ENCODE measurements at places on chromosomes 2 and 18.
A peak's percentile ranks its signal among the peaks of the same experiment; 100 is the strongest.

GRCh38 chr18:79943608-79944125 lies 7.8 kb downstream of the SLC66A2 start:
- no peak for DNase-seq

- peak; percentile 54 for DNase-seq
Measured at GRCh38 chr2:10721396-10722251, at the start of gene ATP6V1C2. TSS of gene ATP6V1C2 (plus strand) at chr2:10721630. CDS start at chr2:10722850, 1,220 bp downstream.

- no peak for DNase-seq
Measured at GRCh38 chr18:36376361-36376760, 78.8 kb downstream of the FHOD3 start.

- peak; percentile 49 for DNase-seq
Measured at GRCh38 chr2:39996653-39997080, 217.6 kb upstream of the THUMPD2 start.

DNA sequence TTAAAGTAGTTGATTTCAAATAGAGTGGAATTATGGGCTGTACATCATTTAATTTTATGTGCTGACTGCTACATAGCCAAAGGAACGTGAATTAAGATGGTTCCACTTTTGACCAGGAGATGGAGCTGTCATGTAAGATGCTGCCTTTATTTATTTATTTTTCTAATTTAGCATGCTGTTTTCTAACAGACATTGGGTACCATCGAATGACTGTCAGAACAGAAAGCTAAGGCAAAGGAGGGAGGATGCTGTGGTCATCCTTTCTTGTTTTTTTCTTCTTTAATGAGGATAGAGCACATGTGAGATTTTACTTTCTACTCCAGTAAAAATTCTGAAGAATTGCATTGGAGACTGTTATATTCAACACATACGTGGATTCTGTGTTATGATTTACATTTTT lies at the start of gene SCN2A:
SCN2A (plus strand) TSS at position 185 of the 400 bp plus-strand sequence. CDS start 56,410 bp downstream, outside the sequence.
- peak; percentile 58 for DNase-seq

DNA sequence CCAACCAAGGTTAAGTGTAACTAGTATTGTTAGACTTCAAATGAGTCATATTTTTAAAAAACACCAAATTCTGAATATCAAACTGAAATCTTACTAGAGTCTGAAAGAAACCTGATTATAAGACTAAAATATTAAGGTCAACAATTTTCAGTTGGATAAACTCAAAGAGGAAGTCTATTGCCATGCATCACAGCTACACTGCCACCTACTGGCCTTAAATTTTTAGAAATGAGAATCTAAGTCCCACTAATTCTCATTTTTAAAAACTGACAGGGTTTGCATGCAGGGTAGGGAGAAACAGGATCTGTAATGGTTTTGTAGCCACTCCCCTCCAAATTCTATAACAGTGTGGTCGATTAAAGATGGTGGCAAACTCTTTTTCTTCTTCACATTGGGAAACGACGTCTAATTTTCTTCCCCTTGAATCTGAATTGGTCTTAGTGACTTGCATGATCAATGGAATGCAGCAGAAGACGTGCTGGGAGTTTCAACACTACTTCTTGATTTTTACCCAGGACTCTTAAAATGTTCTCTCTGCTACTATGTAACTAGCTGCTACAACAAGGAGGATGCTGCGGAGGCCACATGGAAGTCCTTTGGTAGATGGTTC lies 176.1 kb upstream of the SESTD1 start:
- peak; percentile 59 for DNase-seq

GRCh38 chr18:74819433-74820059 lies 221.9 kb downstream of the ZNF407 start:
- DNase-seq, result peak; percentile 23

DNA sequence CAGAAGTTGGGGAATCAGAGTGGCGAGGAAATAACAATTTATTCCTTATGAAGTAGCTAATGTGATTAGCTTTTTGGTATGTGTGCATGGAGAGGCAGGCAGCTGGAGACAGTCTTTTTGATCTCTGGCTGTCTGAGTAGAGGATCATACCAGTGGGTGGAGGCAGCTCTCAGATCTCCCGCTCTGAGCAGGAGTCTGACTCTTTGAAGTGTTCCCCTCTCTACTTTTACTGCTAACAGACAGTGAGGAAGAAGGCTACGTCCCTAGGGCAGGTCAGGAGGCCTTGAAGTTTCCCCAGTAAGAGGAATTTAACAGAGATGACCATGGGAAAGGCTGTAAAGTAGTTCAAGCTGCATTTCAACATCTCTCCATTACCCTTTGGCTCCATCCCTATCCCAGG lies 111.9 kb upstream of the REG3A start:
- DNase-seq, result no peak

DNA sequence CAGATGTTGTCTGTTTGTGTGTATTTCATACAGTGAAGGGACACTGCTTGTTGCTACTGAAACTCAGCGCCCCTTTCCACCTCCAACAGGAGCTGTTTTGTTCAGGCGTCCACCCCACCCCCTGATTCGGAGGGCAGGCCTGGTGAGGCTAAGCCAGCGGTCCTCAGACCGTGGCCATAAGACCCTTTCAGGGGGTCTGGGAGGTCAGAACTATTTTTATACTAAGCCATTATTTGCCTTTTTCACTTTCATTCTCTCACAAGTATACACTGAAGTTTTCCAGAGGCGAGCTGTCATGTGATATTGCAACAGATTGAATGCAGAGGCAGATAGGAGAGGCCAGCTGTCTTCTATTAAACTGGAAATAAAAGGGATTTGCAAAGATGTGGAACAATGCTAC lies 39.7 kb upstream of the IGFBP5 start:
- no peak for DNase-seq

- peak; percentile 76 for DNase-seq
Measured at GRCh38 chr18:45837283-45838070, 12.0 kb downstream of the SIGLEC15 start.

GRCh38 chr2:88765154-88765888 lies 73.8 kb downstream of the RPIA start:
- DNase-seq, result no peak

GRCh38 chr2:105926960-105927678 lies 182.4 kb downstream of the NCK2 start:
- no peak for DNase-seq

DNA sequence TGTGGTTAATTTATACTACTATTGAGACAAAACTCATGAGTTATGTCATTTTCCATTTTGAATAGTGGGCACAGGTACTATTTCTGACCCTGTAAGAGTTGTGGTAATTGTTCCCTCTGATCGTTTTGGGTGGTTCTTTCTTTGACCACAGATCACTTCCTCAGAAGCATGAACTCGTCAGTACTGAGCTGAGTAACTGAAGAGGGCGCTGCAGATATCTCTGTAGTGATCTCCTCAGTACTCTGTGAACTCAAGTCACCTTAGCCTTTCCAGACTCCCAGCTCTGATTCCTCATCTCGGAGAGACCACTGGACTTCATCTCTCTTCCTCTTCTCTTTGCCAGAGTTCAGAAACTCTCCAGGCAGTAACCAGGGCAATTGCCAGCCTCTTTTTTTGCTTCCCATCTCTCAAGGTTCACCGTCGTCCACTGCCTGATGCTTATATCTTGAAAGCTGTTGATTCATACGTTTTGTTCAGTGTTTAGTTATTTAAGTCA lies 9.4 kb upstream of the IL1RL1 start:
- peak; percentile 84 for DNase-seq

DNA sequence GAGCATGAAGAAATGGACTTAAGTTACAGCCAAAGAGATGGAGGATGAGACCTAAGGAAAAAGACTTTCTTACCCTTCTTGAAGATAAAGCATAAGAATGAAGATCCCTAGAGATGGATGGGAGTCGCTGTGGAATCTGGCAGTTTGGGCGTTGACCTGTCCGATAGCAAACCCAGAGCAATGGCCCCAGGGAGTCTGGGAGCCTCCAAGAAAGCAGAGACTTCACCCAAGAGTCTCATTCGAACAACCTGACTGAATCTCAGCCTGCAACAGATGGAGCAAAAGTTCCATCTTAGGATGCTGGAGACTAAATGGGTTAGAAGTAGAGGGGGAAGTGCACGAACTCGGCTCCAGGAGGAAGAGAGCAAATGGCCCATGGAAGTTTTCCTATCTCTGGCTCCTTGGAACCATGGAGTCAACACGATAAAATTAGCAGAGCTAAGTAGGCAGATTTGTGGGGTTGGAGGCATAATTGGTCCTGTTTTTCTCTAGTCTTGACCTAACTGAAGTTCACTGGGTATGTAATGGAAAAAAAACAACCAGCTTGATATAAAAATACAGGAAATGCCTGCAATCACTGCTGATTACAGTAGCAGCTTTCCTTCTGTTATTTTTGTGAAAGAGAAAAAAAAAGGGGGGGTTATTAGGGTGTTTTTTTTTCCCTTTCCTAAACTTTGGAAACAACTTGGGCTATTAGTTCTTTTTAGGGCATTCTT lies 178.4 kb upstream of the EPAS1 start:
- no peak for DNase-seq

GRCh38 chr18:54743605-54743995 lies 84.7 kb upstream of the RAB27B start:
- DNase-seq, result no peak

DNA sequence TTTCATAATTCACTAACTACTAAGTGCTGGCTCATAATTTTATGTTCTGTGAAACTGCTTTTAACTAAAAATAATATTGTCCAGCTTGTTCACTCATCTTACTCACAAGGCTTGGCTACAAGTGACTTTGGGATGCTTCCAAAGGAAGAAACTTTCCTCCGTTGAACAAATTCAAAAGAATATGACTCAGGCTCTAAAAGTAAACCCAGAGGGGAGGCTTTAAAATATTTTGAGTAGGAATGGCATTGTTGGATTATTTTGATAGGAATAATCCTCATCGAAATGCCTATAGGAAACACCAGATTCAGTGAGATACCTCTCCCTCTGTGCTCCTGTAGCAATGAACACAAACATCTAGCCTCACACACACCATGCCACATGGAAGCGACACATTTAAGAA lies 25.2 kb upstream of the TLK1 start:
- DNase-seq, result no peak

DNA sequence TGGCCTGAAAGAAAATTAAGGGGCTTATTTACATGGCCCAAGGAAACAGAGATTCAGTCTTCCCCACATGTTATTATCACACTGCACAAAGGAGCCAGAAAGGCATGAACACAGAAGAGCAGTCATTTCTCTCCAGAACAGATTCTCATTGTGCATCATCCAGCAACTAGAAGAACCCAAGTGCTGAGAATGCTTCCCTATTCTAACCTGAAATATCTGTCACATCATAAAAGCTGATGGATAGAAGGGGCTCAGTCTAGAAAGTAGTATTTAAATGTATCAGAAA lies 145.8 kb downstream of the TMEM163 start:
- DNase-seq, result no peak

DNA sequence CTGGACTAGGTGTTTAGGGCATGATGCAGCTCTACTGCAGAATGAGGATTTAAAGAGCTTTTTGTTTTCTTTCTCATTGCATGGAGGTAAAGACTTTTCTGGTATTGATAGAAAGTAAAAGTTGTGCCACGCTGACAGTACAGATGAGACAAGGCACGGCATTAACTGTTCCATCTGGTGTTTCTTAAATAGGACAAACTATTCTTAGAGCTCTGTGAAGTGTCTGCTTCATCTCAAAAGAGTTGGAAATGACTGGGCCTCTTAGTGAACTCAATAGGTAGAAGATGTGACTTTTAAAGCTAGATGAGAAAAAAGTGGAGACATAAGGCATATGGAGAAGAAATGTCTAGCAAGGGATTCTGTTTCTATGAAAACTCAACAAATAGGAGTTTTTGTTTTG lies 321.8 kb downstream of the RPRM start:
- DNase-seq, result no peak

DNA sequence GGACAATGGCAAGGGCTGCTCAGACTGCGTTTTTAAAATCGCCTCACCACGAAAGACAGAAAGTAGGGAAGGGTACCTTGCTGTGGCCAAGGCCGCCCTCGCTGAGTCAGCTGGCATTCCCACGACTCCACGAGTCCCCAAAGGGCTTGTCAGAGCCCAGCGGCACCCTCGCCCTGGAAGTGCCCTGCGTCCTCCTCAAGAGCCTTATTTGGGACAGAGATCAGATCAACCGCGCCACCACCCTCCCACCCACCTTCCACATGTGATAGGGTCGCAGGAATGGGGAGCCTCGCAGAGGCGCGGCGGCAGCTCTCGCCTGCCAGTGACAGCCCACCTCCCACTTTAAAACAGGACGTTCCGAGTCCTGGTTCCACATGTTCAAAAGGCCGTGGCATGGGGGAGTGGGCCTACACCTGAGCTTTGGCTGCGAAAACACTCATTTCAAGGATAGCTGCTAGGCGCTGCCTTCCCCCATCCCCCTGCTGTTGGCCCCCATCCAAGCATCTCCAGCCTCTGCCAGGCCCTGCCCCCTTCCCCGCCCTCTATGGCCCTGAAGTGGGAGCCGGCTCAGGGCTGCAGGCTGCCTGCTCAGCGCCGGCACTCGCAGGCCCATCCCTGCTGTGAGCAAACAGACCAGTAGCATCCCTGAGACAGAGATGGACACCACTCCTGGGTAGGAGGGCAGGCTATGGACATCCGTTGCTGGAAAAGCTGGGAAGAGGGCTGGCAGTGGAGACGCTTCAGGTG lies 38.1 kb upstream of the ARHGEF4 start:
- no peak for DNase-seq

GRCh38 chr2:241901500-241902351 lies 32.2 kb downstream of the RTP5 start:
- DNase-seq, result no peak

GRCh38 chr2:145626301-145626700 lies 1106.4 kb upstream of the ZEB2 start:
- DNase-seq, result no peak

DNA sequence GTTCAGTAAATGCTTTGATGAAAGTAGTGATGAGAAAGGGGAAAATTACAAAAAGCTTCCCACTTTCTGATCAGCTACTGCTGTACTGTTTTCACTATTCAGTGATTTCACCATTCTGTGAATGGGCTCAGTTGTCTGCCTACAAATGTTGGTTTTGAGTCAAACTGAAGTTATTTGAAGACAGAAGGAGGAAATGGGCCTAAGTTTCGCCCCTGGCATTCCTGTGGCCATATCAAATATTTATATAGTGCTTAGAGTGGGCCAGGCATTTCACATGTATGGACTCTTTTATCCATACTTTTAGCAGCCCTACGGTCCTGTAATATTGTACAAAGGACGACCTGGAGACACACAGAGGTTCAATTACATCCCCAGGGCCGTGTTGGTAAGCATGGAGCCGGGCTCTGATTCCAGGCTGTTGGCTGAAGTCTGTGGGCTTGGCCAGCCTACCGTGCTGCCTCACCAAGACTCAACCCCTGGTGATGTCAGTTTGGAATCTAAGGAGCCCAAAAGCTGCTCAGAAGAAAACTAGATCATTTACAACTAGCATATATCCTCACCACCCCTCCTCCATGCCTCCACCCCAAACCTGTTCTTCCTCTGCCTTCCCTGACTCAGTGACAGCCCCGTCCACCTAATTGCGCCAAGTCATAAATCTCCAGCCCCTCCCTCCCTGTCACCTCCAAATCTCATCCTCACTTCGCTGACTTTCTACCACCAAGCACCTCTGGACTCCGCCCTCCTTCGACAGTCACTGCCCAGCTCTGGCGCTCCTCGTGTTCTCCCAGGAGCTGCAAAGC lies 10.1 kb upstream of the GRHL1 start:
- DNase-seq, result no peak

GRCh38 chr2:102463160-102463559 lies 9.9 kb upstream of the SLC9A4 start:
- no peak for DNase-seq

GRCh38 chr18:64110692-64111480 lies 38.0 kb downstream of the LINC00305 start:
- no peak for DNase-seq

- no peak for DNase-seq
Measured at GRCh38 chr2:152710713-152711112, 6.5 kb downstream of the PRPF40A start.
